ENCODE measurements at places on chromosomes 5 and 9.

GRCh38 chr5:131466171-131466766 is 168.8 kb downstream of the RAPGEF6 start:
- H3K4me3 ChIP-seq, result no peak overlapping the region
- DNase-seq, result no peak
- peak overlapping the region; percentile 48 for H3K27ac ChIP-seq
- H3K4me1 ChIP-seq, result peaks cover 10% of the 10 kb centered on the region

- DNase-seq, result no peak
- no peaks in the 10 kb centered on the region for H3K36me3 ChIP-seq
- H3K27me3 ChIP-seq, result peaks cover 2% of the 10 kb centered on the region
Observed at GRCh38 chr5:129069292-129069691, 25.3 kb upstream of the ISOC1 start.

DNA sequence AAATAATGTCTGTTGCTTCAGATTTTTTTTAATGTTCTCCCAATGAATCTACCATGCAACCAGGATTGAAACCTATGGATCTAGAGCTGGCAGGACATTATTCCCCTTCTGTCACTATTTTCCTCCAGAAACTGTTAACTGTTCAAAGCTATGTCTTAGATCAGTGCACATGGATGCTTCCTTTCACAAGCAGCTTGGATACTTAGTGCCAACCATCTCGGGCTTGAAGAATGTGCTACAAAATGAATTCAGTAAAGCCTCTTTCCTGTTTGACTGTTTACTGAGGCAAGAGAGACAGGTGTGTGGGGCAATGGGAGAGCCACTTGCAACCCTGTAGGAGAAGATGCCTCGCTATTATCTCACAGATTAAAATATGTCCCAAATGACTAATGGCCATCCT is 774.8 kb downstream of the KCTD16 start:
- no peak overlapping the region for H3K4me3 ChIP-seq
- DNase-seq, result no peak

DNA sequence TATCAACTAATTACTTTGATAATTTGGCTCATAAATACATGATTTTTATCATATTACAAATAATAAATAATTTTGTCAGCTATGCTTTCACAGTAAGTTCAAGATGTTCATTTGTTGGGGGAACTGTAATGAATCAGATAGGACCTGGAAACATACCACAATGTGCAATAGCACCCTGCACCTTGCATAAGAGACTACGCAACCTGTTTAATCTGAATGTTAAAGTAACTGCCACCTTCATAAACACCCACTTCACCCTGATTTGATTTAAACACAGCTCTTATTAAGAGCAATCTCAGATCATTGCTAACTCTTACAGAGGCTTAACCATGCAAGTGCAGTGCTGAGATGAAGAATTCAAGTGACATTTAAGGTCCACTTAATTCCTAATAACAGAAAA is 69.1 kb upstream of the GABRA1 start:
- no peaks in the 10 kb centered on the region for H3K4me1 ChIP-seq
- no peak overlapping the region for H3K27ac ChIP-seq
- H3K36me3 ChIP-seq, result no peaks in the 10 kb centered on the region
- no peak overlapping the region for H3K4me3 ChIP-seq
- DNase-seq, result no peak

GRCh38 chr5:126525630-126526245 is 69.3 kb downstream of the ALDH7A1 start:
- peaks cover 2% of the 10 kb centered on the region for H3K27me3 ChIP-seq
- H3K4me3 ChIP-seq, result no peak overlapping the region
- no peak for DNase-seq
- no peaks in the 10 kb centered on the region for H3K4me1 ChIP-seq

- no peak overlapping the region for H3K27ac ChIP-seq
- peaks cover 13% of the 10 kb centered on the region for H3K27me3 ChIP-seq
- no peak overlapping the region for H3K4me3 ChIP-seq
- no peak for DNase-seq
- H3K4me1 ChIP-seq, result no peaks in the 10 kb centered on the region
- no peaks in the 10 kb centered on the region for H3K36me3 ChIP-seq
Observed at GRCh38 chr5:57417320-57417719, 65.3 kb downstream of the ACTBL2 start.

DNA sequence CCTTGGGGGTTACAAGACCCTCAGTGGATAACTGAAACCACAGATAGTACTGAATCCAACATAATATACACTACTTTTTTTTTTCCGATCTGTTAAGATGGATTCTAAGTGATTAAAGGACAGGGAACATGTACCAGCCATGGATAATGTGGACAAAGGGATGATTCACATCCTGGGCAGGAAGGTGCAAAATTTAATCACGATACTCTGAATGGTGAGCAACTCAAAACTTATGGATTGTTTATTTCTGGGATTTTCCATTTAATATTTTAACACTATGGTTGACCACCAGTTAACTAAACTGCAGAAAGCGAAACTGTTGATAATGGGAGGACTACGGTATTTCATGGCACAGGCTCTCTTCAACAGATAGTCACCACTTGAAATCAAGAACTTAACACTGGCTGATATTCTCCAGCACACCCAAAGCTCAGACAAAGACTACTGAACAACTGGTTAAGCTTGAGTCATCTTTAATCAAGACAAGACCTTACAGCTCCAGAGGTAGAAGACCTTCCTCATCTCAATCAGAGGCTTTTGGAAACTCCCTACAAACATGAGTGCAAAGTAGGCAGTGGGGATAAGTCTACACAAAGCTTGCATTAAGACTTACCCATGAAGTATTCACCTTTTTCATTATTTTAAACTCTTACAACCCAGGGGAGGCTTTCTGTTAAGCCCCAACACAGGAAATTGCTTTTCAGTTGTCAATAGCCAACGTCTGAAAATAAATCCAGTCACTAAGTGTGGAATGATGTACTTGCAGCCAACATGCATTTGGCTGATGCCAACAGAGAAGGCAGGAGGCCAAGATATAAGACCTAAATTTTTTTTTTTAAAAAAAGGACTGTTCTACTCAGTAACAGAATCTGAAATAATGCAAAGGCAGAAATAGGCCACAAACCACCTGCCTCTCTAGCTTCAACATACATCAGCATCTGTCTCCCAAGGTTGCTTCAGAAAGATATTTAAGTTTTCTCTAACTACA is 78.7 kb downstream of the ELAVL2 start:
- H3K4me3 ChIP-seq, result no peak overlapping the region
- no peaks in the 10 kb centered on the region for H3K36me3 ChIP-seq
- DNase-seq, result no peak
- H3K27ac ChIP-seq, result no peak overlapping the region

GRCh38 chr9:73847536-73847935 is 649.6 kb upstream of the RORB start:
- no peaks in the 10 kb centered on the region for H3K4me1 ChIP-seq
- DNase-seq, result no peak
- H3K36me3 ChIP-seq, result no peaks in the 10 kb centered on the region
- no peak overlapping the region for H3K4me3 ChIP-seq
- H3K27ac ChIP-seq, result no peak overlapping the region

DNA sequence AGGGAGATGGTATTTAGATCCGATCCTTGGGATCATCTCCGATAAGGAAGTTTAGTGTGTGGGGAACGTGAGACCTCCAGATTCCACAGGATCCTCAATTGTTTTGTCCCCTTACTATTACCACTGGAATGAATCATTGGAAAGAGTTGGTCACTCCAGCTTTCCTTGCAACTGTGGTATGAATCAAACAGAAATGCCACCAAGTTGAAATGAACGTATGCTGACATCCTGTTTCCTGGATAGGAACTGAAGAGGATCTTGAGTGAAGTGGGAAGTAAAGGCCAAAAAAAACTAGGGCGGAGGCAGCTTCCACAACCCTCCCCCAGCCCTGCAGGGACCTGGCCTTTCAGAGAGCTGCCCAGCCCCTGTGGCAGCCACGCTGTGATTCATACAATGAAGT is 23.9 kb downstream of the IRX1 start:
- no peak overlapping the region for H3K4me3 ChIP-seq
- no peak for DNase-seq
- no peaks in the 10 kb centered on the region for H3K27me3 ChIP-seq
- no peaks in the 10 kb centered on the region for H3K4me1 ChIP-seq

GRCh38 chr9:73179589-73179988 is 27.9 kb downstream of the ANXA1 start:
- peaks cover 3% of the 10 kb centered on the region for H3K36me3 ChIP-seq
- no peaks in the 10 kb centered on the region for H3K27me3 ChIP-seq
- no peak overlapping the region for H3K4me3 ChIP-seq
- peaks cover 6% of the 10 kb centered on the region for H3K4me1 ChIP-seq
- no peak overlapping the region for H3K27ac ChIP-seq

DNA sequence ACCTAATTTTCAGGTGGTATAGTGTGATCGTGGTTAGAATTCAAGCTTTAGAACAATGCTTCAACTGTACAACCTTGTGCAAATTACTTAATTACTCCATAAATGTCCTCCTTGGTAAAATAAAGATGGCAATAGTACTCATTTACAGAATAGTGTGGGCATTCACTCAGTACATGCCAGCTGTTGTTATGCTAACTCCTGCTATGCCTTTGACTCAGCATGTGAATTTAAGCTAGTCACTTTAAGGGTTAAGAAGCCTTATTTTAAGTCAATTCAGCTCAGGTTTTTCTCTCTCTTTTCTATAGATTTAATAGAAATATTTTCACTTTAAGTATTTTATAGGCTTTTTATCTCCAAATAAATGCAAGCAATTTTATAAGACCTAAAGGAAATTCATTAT is 335.6 kb upstream of the ITGA1 start:
- no peaks in the 10 kb centered on the region for H3K4me1 ChIP-seq
- H3K36me3 ChIP-seq, result no peaks in the 10 kb centered on the region
- no peak for DNase-seq

GRCh38 chr9:102534031-102534430 is 461.1 kb upstream of the CYLC2 start:
- DNase-seq, result no peak
- no peak overlapping the region for H3K27ac ChIP-seq
- H3K4me1 ChIP-seq, result no peaks in the 10 kb centered on the region
- no peaks in the 10 kb centered on the region for H3K36me3 ChIP-seq
- H3K27me3 ChIP-seq, result no peaks in the 10 kb centered on the region

GRCh38 chr5:1041225-1042143 is 32.9 kb downstream of the NKD2 start:
- no peak for DNase-seq
- H3K27ac ChIP-seq, result no peak overlapping the region
- H3K4me1 ChIP-seq, result peaks cover 3% of the 10 kb centered on the region
- H3K27me3 ChIP-seq, result no peaks in the 10 kb centered on the region
- H3K4me3 ChIP-seq, result no peak overlapping the region
- H3K36me3 ChIP-seq, result peaks cover 33% of the 10 kb centered on the region

DNA sequence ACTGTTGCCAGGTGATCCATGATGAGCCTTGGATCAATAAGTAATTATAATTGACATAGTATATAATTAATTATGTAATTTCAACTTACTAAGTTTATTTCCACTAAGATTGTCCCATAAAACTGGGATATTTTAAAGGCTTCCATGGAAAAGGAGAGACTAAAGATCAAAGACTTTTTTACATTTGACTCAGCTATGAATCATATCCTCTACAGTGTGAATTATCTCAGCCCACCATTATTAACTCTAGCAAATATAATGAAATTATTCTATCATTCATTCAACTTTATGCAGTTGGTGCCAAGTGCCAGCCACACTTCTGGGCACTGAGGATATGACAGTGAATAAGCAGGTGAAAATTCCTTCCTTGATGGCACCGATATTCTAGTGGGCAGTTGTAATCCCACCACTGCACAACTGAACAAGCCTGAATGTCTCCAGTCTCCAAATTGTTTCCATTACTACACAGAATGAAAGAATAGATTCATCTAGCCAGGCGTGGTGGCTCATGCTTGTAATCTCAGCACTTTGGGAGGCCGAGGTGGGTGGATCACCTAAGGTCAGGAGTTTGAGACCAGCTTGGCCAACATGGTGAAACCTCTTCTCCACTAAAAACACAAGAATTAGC is 21.9 kb upstream of the TXN start:
- DNase-seq, result no peak
- no peak overlapping the region for H3K27ac ChIP-seq
- no peak overlapping the region for H3K4me3 ChIP-seq

- H3K4me1 ChIP-seq, result peaks cover 27% of the 10 kb centered on the region
- H3K36me3 ChIP-seq, result peaks cover 20% of the 10 kb centered on the region
- no peaks in the 10 kb centered on the region for H3K27me3 ChIP-seq
- peak overlapping the region; percentile 99 for H3K27ac ChIP-seq
Observed at GRCh38 chr5:176387384-176387925, 943 bp downstream of the NOP16 start.

- no peak for DNase-seq
- no peaks in the 10 kb centered on the region for H3K36me3 ChIP-seq
- peaks cover 14% of the 10 kb centered on the region for H3K27me3 ChIP-seq
- H3K4me3 ChIP-seq, result no peak overlapping the region
- no peaks in the 10 kb centered on the region for H3K4me1 ChIP-seq
Observed at GRCh38 chr9:109427886-109428285, 70.2 kb downstream of the PTPN3 start.

DNA sequence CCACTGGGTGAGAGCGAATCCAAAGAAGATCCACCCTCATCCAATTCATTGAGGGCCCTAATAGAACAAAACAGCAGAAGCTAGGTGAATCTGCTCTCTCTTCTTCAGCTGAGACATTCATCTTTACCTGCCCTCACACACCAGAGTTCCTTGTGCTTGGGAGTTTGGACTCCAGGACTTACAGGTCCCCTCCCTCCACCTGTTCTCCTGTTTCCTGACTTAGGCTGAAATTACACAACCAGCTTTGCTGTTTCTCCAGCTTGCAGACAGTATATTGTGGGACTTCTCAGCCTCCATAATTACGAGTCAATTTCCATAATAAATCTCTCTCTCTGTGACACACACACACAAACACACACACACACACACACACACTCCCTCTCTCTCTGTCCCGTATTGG is 19.1 kb downstream of the TMEM171 start:
- no peak overlapping the region for H3K27ac ChIP-seq
- DNase-seq, result no peak
- no peak overlapping the region for H3K4me3 ChIP-seq
- peaks cover 38% of the 10 kb centered on the region for H3K27me3 ChIP-seq

GRCh38 chr5:146890731-146891440 is 12.3 kb upstream of the PPP2R2B start:
- no peak overlapping the region for H3K4me3 ChIP-seq
- H3K4me1 ChIP-seq, result peaks cover 11% of the 10 kb centered on the region
- DNase-seq, result no peak

DNA sequence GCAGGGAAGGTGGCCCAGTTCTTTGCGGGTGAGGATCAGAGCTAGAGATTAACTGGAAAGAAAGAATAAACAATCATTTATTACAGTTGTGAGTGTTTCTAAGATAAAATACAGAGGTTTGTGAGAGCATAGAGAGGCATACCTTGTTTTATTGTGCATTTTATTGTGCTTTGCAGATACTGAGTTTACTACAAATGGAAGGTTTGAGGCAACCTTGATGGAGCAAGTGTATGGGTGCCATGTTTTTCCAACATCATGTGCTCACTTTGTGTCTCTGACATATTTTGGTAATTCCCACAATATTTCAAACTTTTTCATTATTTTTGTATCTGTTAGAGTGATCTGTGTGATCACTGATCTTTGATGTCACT is 715 bp upstream of the C5orf34 start:
- H3K36me3 ChIP-seq, result peaks cover 18% of the 10 kb centered on the region
- H3K4me3 ChIP-seq, result peak overlapping the region; percentile 86
- peaks cover 27% of the 10 kb centered on the region for H3K4me1 ChIP-seq
- no peak for DNase-seq
